Activated naive CD8-positive, alpha-beta T cell treated with anti-CD3 and anti-CD28 coated beads, Interleukin-2, amount 50 U/mL, for 24 hours (primary cell): ENCODE measurements at places on chromosomes 16 and 17.

- no peak for DNase-seq
Measured at GRCh38 chr16:83581082-83581481, 226.7 kb upstream of the HSBP1 start.

GRCh38 chr16:23640615-23640930, 537 bp downstream of the PALB2 start:
- DNase-seq = no peak

DNA sequence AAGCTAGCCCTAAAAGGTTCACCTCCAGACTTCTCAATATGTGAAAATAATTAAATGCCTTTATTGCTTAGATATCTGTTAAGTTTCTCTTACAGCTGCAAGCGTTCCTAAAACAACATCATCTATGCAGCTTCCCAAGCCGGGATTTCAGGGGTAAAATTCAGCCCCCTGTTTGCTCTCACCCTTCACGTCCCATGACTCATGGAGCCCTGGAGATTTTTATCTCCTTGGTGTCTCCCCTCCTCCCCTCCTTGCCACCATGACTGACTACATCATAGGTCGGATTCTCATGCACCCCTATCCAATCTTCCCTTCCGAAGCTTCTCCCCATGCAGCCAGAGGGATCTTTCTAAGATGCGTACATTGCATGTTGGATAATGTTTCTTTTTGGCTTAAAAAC, 21.0 kb upstream of the CACNG4 start:
- no peak for DNase-seq

- no peak for DNase-seq
Measured at GRCh38 chr17:56358651-56359050, 205.4 kb downstream of the ANKFN1 start.

GRCh38 chr17:9074131-9074530, 52.8 kb downstream of the NTN1 start:
- no peak for DNase-seq

DNA sequence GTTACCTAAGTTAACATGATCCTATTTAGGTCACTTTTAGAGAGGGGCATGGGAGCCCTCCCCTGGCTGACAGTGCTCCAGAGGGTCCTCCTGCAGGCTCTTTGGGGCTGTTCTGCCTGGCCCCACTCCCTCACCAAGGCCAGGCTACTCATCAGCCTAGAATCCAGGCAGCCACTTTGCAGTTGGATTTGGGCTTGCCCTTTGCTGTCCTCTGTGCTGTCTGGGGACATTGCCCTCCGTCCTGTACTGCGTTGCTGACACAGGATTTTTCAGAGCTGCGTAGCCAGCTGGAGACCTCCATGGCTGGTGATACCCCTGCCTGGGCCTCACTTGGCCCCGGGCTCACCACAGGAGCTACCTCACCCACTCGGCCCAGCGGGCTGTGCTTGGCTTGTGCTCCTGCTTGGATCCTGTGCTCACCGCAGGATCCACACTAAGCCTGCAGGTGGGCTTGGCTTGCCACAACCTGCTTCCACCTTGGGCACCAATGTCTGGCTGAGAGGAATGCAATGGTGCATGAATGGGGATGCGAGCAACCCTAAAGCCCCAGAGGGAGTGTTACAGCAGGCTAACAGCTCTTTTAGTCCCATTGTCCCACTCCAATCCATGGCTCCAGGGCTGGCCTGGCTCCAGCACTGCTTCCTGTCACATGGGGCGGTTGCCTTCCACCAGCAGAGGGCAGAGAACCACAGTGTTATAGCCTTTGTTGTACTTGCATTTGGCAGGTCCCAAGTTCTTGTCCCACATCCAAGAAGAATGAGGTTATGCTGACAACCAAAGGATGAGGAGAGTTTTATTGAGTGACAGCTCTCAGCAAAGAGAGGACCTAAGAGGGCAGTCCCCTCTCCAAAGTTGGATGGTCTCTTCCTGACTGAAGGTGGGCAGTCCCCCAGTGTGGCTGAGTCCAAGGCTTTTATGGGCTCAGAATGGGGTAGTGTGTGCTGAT, 21.5 kb downstream of the CCL4 start:
- DNase-seq = no peak

GRCh38 chr16:65318138-65318537, 196.3 kb upstream of the CDH11 start:
- no peak for DNase-seq

DNA sequence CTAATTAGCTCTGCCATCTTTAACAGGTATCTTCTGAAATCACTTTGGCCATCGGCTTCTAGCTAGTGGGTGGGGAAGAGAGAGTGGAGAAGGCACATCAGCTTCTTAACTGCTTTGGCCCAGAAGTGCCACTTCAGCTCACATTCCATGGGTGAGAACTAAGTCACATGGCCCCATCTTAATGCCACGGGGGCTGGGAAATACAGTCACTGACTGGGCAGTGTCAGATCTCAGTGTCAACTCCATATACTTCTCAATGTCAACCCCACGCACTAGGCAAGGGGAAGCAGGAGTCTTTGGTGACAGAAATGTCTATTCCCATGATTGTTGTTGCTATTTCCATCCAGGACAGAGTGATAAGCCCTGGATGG, 29.4 kb downstream of the CCR7 start:
- DNase-seq = no peak

DNA sequence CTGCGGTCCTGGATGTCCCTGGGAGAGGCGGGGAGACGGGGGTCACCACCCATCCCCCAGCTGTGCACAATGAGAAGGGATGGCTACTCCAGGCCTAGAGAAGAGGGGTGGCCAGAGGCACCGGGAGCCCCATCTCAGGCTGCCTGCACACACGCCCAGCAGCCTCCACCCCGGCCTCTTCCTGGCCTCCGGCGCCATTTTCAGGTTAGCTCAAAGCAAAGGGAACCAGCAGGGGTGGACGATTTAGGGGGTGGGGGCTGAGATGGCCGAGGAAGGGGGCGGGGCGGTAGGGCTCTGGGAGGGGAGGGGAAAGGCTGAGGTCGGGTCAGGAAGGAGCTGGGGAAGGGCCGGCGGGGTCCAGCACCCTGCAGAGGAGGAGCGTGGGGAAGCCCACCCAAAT, 42.8 kb downstream of the SRCIN1 start:
- DNase-seq = no peak

DNA sequence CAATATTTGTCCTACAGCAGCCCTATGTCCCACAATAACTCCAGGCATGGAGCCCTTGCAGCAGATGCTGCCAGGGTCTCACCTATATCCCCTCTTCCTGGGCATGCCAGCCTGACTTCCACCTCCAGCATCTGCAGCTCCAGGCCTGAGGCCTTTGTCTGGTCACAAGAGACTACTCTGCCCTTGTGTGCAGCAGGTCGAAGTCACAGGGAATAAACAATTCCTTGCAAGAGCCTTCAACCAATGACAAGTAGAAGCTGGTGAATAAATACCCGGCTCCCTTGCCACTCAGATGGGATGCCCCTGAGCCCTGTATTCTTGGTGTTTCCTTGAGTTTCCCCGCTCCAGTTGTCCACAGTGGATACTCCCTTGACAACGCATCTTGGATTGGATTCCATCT, 23.0 kb downstream of the CES1 start:
- no peak for DNase-seq

DNA sequence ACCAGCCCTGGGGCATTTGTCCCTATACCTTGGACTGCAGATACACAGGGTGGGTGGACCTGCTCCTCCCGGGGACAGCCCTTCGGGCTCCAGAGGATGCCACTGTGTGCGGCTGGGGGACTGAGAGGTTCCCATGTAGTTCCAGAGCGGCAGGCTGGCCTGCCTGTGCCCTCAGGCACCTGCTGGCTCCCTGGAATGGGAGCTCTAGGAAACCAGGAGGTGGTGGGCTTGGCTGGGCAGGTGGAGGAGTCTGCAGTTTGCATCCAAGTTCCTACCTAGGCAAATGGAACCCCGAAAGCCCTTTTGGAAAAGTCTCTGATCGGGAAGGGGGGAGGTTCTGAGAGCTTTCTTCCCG, 982 bp downstream of the DBNDD1 start:
- DNase-seq = no peak

GRCh38 chr17:50938821-50939541, 72.8 kb upstream of the TOB1 start:
- DNase-seq = no peak

GRCh38 chr16:53984936-53985335, 281.0 kb downstream of the FTO start:
- DNase-seq = no peak

DNA sequence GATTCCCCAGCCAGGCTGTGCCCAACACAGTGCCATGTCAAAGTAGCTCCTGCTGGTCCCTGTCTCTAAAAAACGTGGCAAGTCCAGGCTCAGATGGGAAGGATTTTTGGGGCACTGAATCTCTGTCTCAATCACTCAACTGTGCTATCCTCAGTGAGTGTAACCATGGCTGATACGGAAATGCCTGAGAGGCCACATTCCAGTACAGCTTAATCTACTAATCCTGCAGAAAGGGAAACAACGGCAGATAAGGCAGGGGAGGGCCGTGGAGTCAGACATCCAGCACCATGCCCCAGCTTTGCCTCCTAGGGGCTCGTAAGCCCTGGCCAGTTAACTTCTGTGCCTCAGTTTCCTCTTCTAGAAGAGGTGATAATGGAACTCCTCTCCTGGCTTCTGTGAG, 251.7 kb downstream of the CPPED1 start:
- no peak for DNase-seq

- DNase-seq = no peak
Measured at GRCh38 chr17:49213399-49213798, 2.9 kb downstream of the ABI3 start.

DNA sequence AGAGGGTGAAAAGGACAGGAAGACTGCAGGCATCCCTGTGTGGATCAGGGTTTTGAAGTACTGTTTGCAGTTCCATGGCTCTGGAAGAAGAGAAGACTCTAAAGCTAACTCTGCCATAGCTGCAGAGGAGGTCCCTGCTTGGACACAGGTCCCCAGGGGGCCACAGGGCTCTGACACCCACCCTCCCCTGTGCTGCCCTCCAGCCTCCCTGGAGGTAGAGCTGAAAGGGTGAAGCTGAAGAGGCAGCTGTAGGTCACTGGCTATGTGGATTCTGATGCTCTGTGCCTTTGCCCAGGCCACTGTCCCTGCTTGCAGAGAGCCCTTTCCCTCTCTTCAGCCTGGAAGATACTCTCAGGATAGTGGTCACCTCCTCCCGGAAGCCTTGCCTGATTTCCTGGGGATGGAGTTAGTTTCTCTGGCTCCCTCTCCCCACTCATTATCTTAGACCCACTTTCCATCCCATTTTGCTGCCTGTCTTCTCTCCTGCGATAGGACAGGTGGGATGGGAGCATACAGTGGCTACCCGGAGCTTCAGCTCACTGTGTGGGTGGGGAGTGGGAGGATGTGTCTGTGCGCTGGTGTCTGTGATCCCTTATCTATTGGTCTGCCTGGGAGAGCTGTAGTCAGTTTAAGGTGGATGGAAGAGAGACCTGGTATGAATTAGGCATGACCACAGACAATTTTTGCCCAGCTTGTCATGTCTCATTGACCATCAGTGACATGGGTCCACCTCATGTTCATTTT, 89.8 kb upstream of the TMEM97 start:
- DNase-seq = no peak

GRCh38 chr17:16491131-16491702, 776 bp downstream of the LRRC75A start:
- peak; percentile 26 for DNase-seq

DNA sequence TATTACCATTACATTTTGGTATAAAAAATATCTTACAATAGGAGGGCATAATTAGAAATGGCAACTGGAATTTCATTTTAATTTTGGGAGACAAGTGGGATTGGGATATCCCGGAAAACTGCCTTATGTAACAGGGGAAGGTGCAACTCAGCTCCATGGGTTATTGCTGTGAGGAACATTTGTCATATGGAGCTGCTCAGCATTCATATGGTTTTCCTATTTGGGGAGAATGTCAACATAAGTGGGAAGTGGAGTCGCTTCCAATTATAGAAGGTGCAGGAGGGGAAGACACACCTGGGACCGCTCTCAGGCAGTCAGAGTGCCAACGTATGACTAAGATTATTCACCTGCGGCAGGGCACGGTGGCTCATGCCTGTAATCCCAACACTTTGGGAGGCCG, 10.7 kb downstream of the ODF4 start:
- no peak for DNase-seq

DNA sequence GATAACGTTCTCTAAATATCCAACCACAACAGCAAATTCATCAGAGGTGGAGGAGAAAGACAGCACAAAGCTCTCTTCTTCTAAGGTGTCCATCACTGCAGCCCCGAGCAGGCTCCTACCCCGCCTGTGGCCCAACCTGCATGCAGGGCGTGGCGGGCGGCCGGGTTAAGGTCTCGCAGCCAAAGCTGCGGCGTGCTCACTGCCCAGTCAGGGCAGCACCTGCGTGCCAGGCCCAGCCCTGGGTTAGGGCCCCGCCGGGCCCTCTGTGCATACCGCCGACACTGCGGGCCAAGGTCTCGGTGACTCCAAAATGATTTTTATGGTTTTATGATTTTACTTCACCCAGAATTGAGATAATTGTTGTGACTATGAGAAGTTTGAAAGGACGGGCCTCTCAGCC, 57.8 kb downstream of the FOXK2 start:
- DNase-seq = no peak

- no peak for DNase-seq
Measured at GRCh38 chr16:53757971-53758609, 54.1 kb downstream of the FTO start.

DNA sequence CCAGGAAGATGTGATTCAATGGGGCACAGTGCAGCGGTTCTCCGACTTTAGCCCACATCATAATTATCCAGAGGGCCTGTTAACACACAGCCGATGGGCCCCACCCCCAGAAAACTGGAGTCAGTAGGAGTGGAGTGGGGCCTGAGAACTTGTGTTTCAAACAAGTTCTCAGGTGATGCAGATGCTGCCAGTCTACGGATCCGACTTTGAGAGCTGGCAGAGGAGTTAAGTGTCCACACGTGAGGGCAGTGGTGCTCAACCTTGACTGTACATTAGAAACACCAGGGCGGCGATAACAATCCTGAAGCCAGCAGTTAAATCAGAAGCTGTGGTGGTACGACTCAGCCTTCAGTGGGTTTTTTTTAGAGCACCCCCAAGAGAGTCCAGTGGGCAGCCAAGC, 75.0 kb downstream of the GPRC5B start:
- no peak for DNase-seq

- DNase-seq = no peak
Measured at GRCh38 chr16:72983241-72983640, 64.7 kb downstream of the ZFHX3 start.
